HL-60 (cell line): ENCODE measurements at places on chromosomes 7 and 10.

DNA sequence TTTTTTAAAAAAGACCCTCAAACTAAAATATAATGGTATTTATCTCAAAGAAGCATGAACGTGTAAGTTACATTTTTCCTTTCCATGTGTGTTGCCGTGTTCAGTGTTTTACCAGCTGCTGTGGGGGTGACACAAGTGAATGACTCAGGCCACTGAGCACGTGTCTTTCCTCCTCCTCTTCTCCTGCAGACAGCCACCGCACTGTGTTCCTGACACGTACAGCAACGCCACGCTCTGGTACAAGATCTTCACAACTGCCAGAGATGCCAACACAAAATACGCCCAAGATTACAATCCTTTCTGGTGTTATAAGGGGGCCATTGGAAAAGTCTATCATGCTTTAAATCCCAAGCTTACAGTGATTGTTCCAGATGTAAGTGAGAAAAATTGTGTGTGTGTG lies 29.7 kb downstream of the TMEM248 start:
- DNase-seq, result no peak

GRCh38 chr7:6117533-6117932 lies 86.4 kb downstream of the ANKRD61 start:
- no peak for DNase-seq

DNA sequence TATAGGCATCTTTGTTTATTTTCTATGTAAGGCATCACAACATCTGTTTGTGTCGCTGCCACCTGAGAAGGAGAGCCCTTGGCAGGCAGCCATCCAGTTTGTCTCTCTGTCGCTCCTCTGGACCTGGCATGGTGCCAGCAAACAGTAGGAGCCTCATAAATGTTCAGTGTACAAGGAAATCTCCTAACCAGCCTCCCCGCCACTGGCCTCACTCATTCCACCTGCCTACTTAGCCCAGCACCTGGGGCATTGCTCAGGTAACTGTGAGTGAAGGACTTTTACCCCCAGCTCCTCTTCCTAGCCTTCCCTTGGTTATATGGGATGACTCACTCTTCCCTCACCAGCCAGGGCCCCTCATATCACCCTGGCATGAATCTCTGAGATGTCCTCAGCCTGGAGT lies 61.7 kb upstream of the NPTX2 start:
- no peak for DNase-seq

- DNase-seq, result no peak
Measured at GRCh38 chr10:12727832-12728215, 273.7 kb downstream of the CCDC3 start.

DNA sequence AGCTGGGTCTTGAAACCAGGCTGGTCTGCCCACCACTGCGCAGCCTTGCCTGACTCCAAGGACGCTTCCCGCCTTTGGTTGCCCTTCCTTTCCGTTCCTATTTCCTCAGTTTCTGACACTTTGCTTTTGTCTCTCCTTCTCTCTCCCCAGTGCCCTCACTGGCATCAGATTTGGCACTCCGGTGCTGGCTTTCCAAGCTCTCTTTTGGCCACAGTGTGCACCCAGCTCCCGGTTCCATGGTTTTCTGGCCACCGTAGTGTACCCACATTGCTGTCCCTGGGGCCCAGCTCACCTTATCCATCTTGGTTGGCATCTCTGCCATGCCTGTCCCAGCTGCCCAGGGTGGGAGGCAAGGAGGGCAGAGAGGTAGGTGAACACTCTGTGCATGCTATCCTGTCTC lies 142.2 kb downstream of the PLXNA4 start:
- no peak for DNase-seq

DNA sequence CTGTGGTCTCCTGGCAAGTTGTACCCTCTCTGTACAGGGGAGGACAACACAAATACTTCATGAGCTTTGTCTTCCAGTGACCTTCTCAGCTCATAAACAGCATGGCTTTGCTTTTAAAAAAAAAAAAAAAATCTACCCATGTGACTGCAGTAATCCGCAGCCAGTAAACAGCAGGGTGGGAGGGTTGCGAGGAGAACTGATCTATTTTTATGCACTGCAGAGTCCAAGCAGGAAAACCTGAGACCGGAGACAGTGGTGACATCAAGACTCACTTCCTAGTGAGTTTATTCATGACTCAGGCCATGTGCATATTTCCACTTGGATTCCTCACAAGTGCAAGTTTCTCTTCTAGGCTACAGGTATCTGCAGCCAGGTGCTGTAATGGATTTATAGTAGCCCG lies 127.9 kb downstream of the NRF1 start:
- DNase-seq, result no peak
